Stimulated activated CD8-positive, alpha-beta memory T cell treated with anti-CD3 and anti-CD28 coated beads, Interleukin-4, amount 100 ng/mL, for 48 hours (primary cell): ENCODE measurements at places on chromosomes 4 and X.

DNA sequence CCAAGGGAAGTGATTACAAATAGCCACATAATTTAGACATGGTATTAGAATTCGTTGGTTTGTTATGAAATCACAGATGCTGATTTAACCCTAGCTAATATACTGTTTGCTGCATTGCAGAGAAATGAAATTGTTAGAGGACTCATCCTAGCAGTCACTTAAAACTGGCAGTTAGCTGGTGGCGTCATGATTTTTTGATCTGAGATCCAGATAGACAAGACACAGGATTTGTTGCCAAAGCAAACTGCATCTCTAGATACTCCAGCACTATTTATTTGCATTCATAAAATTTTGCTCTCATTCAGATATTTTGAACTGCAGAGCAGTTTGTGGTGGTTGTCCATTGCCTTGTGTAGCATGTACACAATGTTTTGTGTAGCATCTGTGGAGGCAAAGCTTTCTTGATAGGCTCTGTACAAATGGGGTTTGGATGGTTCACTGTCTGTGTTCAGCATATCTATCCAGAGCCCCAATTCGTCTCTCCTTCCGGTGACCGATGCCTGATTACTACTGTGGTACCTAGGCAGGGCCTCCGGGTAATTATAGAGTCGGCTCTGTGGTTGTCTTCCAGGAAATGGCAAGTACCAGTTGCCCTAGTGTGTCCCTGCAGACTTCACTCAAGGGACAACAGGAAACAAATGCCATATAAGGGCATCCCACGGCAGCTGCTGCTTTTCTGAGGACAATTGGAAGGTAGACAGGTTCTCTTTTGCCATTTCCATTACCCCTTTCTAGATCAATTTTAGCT lies 30.1 kb upstream of the SPARCL1 start:
- peak; percentile 53 for DNase-seq

GRCh38 chr4:1233641-1234308 lies 15.2 kb downstream of the CTBP1 start:
- DNase-seq = no peak

DNA sequence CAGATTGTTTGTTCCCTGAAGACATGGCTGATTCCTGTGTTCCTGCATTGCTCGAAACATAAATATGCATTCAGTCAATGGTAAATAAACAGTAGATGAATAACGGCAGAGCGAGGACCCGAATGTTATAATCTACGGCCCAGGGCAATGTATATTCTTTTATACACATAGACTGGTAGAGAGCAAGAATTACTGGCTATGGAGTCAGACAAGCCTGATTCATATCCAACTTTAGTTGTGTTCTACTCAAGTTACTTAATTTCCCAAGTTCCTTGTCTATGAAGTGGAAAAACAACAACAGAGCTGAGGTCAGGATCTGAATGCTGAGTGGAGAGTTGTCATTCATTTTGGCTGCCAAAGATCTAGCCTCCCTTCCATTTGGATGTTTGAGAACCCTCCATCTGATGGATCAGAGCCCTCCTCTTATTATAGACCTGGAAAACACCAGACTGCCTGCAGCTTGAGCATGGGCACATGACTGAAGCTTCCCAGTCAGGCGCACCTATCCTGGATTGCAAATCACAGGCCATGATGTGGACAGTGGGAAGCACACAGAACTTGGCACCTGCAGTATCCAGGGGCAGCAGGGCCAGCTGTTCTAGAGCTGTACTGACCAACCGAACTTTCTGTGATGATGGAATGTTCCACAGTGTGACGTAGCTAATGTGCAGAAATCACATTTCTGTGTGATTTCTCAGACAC lies 80.1 kb downstream of the FAM184B start:
- DNase-seq = no peak

- DNase-seq = no peak
Measured at GRCh38 chr4:77959566-77960338, 97.1 kb downstream of the MRPL1 start.

GRCh38 chr4:139239127-139239772 lies 40.8 kb downstream of the MGARP start:
- DNase-seq = no peak

DNA sequence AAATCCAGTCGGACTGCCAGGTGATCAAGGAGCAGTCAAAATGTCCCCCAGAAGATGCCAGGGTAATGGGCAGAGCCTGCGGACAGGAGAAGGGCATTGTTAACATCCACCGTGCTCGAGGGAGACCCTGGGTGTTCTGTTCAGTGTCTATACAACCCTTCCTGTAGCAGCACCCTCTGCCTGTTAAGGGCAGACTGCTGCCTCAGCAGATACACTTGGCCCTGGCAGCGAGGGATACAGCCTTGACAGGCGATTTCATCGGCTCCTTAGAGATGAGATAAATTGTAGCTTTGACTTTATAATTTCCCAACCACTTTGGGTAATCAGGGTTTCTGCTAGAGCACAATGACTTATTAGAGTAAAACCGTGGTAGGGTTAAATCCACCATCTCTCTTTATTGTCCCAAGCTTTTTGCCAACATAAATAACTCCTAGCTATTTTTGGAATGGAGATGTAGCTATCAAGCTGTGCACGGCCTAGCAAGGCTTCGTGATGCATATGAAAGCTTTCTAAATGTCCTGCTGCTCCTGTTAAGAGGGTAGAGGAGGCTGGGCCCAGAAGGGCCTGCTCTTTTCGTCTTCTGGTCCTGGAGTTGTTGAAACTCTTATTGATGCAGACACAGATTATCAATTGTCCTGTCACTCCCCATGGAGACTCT lies 195.9 kb downstream of the CPEB2 start:
- DNase-seq = no peak

DNA sequence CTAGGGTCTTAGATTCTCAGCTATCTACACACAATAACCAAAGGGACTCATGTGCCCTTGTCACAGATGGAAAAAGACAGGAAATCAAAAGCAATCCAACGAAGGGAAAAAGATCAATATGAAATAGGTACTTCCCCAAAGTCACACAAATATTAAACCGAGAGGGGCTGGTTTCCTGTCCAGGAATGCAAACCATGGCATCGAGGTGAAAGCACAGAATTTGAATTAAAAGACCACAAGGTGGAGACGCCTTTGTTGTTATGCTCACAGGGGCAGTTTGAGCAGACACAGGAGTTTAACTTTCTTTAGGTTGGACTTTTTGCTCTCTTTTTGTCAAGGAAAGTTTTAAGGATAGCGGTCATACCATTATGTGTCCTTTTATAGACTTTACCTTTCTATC lies 14.3 kb downstream of the H2BW1 start:
- DNase-seq = no peak

- no peak for DNase-seq
Measured at GRCh38 chrX:66408507-66408906, 230.4 kb downstream of the EDA2R start.

- no peak for DNase-seq
Measured at GRCh38 chr4:37648084-37648817, 37.9 kb downstream of the RELL1 start.

DNA sequence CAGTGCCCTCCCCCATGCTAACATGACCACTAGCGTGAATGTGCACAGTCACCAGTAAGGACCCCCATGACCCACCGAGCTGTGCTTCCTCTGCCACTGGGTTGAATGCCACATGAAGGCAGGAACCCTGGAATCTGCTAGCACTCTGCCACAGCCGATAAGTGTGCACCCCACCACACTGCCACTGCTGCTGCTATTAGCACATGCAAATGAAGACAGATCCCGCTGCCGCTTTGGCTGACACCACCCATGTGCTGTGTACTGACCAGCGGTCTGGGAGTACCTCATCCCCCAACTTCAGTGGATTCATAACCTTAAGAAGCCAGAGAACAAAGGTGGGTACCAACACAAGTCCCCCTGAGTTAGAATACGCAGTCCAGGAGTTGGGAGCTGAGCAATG lies 200.9 kb upstream of the ARHGEF9 start:
- no peak for DNase-seq

GRCh38 chrX:131792789-131793462 lies 230.2 kb upstream of the STK26 start:
- DNase-seq = no peak

- DNase-seq = no peak
Measured at GRCh38 chr4:8905773-8906667, 34.4 kb upstream of the HMX1 start.

DNA sequence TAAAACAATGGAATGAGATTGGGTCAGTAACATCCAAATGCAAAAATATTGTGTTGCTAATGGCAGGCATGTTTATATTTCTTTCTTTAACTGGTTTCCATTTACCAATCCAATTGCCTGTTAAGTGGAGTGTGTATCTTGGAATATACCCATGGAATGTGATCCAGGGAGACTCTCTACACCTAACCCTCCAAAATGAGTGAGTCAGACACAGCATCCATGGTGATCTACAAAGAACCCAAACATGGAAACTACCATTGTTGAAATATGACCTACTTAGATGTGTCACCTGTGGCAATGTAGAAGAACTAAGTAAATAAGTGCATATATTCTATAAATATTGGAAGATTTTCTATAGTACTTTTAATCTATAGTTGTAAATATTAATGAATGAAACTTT lies 110.3 kb downstream of the AREG start:
- DNase-seq = no peak

DNA sequence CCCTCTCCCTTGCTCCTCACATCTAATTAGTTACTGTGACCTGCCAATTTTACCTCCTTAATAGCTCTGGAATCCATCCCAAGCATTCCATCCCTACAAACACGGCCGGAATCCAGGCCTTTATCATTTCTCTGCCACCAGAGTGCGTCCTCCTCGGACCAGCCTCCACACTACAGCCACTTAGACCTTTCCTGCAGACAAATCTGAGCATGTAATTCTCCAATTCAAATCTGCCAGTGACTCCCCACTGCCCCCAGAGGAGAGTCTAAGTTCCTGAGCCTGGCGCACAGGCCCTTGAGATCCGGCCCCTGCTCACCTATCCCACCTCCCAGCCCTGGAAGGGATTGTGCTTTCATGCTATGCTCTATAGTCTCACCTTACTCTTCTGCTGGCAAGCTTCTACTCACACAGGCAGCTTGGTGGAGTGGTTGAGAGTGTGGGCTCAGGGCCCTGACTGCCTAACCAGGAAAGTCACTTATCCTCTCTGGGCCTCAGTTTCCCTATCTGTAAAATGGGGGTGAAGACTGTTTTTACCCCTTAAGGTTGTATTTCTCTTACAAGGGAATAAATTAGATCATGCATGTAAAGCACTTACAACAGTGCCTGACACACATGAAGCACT lies 31.2 kb downstream of the PJA1 start:
- no peak for DNase-seq

GRCh38 chrX:140608111-140608510 lies 101.4 kb upstream of the LINC00632 start:
- no peak for DNase-seq

- DNase-seq = no peak
Measured at GRCh38 chr4:76373919-76374552, 46.9 kb downstream of the CCDC158 start.

DNA sequence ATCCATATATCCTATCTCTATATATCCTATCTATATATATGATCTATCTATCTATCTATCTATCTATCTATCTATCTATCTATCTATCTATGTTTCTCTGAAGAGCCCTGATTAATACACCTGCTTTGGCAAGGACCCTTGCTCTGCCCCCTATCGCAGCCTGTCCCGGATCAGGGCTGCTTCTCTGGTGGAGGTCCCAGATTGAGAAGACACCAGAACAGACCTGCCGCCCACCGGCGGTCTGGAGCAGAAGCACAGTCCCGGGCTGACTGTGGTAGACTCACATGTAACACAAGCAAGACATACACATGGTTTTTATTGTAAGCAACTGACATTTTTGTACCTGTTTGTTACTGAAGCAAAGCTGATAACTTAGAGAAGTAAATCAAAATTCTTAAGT lies 52.8 kb downstream of the ING2 start:
- no peak for DNase-seq

- no peak for DNase-seq
Measured at GRCh38 chr4:38775326-38775725, 7.5 kb downstream of the TLR10 start.

DNA sequence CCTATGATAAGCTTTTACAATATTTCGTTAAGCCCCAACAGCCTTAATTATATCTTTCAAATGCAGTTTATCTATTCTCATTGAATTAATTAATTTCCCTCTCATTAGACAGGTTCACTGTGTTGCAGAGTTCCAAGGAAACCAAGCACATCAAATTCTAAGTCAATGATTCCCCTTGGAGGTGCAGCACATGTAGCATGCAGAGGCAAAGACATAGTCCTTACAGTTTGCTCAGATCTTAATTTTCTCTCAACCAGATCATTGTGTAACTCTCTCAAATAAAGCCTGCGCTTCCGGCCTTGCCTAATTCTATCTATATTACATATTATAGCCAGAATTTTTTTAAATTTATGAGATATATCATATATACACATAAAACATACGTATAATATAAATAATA lies 205.4 kb downstream of the GRIA2 start:
- no peak for DNase-seq

GRCh38 chr4:112327965-112328733 lies 31.0 kb downstream of the ALPK1 start:
- DNase-seq = no peak

DNA sequence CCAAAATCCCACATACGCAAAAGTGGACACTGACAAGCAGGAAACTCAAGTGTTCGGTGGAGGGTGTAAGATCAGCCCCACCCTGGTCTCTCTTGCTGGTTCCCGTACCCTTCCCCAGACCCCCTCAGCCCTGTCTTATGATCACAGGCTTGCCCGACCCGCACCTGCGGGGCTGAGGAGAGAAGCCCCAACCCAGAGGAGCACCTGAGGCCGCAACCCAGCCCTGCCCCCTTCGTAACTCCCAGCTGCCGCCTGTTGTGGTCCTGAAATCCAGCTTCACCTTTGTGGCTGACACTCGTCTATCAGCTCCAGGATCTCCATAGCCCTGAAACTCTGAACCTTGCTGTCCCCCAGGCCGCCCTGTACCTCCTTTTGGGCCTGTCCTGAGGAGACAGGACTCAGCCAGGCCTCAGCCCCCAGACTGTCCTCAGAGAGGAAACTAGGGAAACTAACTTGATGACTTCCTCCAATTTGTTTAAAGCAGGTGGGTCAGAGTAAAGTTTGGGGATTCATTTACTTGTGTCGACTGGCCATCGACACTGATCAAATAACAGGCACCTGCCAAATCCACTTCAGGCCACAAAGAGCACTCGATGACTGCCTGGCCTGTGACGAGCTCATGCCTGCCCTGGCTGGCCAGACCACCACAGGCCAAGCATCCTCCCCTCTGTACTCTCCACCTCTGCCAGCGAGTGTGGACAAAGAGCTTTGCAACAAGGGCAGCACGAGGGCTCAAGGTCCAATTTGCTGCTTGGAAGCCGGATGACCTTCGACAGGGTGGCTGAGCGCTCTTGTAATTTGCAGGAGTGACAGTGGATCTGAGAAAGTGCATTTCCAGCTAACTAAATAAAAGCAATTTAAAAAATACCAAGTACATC lies 19.3 kb downstream of the DCTD start:
- DNase-seq = no peak

- DNase-seq = no peak
Measured at GRCh38 chr4:2810388-2810787, 17.5 kb downstream of the SH3BP2 start.

DNA sequence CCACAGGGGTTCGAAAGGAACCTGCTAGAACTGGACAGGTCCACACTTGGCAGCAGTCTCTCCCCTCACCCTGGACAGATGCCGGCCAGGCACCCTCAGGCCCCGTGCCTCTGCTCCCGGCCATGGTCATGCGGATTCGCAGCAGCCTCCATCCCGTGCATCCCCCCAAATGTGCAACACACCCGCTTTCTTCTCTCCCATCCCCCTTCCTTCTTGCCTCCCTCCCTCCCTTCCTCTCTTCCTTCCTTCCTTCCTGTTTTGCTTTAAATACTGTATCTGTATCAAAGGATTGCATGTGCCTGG lies 35.0 kb upstream of the HMX1 start:
- DNase-seq = no peak
